ENCODE measurements at places on chromosomes 1 and 21. TPM values are rescaled to one million over a fixed set of nuclear protein-coding genes. Genes with fewer than 3 reads are reported as not detected.

Gene LHX8
- not detected for total RNA-seq

Gene CRABP2
- 38.1 TPM for total RNA-seq

Gene GSTM2
- 22.0 TPM for total RNA-seq

Gene RBM11
- total RNA-seq = not detected

Gene CDCA8
- 23.4 TPM for total RNA-seq

Gene CLDN17
- not detected for total RNA-seq

Gene FCRL6
- not detected for total RNA-seq

Gene MIS18A
- 15.3 TPM for total RNA-seq

Gene CLCA2
- total RNA-seq = not detected

Gene MAN1C1
- total RNA-seq = 1.4 TPM

Gene ADAMTS1
- total RNA-seq = 48.7 TPM

Gene SPATA45
- not detected for total RNA-seq

Gene CCDC190
- total RNA-seq = 0.86 TPM

Gene ADCY10
- not detected for total RNA-seq

Gene RHBDL2
- total RNA-seq = 0.71 TPM

All from myometrial cell (primary cell).